ENCODE measurements at places on chromosomes 11 and 22. TPM values are rescaled to one million over a fixed set of nuclear protein-coding genes. Genes with fewer than 3 reads are reported as not detected.

Gene CCDC83
- 12.5 TPM for total RNA-seq

Gene CARD18
- total RNA-seq = not detected

- DNase-seq = no peak
These were observed 299.8 kb upstream of the CNTN5 start for GRCh38 chr11:98720951-98721350.

- peak; percentile 52 for DNase-seq
These were observed 34.1 kb downstream of the LIF start for GRCh38 chr22:30212363-30212995.

DNA sequence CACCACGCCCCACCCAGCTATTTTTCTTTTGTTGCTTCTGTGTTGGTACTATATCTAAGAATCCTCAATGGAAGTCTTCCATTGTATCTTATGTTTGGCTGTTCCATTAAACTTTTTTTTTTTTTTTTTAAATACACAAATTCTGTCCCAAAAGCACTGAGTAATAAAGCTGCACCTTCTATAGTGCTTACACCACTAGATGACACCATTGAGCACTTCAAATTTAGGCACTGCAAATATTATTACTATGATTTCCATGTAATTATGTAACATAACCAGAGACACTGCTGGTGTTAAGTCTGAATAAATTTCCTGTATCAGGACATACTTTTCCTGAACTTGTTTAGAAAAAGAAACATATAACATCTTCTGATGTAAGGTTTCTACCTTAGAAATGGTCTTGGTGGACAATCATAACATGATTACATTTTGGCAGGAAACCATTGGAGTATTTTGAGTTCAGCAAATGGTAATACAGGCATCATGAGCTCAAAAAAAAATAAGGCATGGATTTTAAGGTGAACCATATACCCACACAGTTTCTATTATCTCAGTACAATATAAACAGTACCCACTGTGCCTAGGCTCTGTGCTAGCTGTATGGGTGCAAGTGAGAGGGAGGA, 110.5 kb downstream of the ATG16L2 start:
- no peak for DNase-seq

DNA sequence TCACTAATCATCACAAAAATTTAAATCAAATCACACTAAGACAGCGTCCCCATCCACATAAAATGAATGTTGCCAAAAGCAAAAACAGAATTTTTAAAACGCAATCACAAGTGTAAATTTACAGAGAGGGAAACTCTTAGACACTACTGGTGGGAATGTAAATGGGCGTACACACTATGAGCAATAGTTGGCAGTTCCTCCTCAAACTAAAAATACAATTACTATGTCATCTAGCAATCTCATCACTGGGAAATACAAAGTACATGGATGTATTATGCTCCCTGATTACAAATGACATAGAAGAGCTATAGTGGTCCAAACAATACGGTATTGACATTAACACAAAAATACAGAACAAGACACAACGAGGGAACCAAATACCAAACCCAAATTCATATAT, 8.7 kb upstream of the RGL4 start:
- no peak for DNase-seq

DNA sequence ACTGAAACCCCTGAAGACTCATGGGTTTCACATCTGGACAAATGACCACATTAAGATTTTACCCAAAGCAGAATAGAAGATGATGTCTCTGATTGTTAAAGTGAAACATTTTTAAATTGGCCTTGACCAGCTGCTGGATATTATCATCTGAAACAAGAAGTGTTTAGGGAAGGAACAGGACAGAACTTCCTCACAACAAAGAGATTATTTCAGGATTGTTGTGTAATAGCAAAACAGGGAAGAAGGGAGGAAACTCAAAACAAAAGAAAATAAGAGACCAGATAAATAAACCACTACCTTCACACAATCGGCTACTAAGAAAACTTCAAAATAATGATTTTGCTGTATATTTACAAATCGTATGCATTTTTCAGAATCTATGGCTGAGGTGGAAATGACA, 319.2 kb upstream of the API5 start:
- DNase-seq = no peak

GRCh38 chr11:45219411-45219810, 66.7 kb downstream of the SYT13 start:
- no peak for DNase-seq

Gene SCN3B
- 3.5 TPM for total RNA-seq

Gene PGA5
- total RNA-seq = not detected

- DNase-seq = no peak
These were observed 17.5 kb downstream of the MUC2 start for GRCh38 chr11:1092145-1092670.

- no peak for DNase-seq
These were observed 32.8 kb upstream of the SLC22A12 start for GRCh38 chr11:64558065-64558745.

Gene LMNTD2
- 19.2 TPM for total RNA-seq

DNA sequence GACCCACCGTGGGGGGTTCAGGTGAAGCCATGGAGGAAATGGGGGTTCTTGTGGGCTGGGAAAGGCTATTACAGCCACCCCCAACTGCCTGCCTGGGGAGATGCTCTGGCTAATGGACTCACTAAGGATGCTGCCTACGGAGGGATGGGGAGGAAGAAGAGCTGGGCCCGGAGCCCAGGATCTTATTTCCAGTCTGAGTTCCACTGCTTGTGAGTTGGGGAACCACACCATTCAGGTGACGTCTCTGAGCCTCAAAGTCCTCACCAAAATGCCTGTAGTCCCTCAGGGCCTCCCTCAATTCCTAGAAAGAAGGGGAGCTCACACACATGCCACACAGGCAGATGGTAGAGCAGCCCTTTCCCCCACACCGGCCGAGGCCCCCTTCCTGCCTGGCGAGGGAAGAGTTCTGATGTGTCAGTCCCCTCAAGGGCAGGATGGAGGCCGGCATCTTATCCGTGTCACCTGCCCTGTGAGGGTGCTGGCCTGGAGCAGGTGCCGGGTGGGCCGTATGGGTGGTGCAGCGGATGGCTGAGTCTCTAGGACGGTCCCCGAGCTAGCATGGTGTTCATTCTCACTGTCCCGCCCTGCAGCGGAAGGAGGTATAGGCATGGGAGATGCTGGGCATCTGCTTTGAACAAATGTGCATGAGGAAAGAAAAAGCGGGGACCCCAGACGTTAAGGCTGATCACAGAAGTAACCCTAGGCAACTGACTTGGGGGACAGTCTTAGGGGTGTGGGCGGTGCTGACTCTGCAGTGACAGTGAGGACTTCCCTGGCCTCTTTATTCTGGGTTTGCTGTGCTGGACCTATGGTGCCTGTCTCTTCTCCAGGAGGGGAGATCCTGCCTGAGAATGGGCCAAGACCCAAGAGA, 15.7 kb downstream of the MRGPRF start:
- no peak for DNase-seq

Gene OR52E4
- not detected for total RNA-seq

Gene CD248
- 7.3 TPM for total RNA-seq

- no peak for DNase-seq
These were observed 426.1 kb upstream of the CADM1 start for GRCh38 chr11:115930291-115930690.

Gene KRTAP5-10
- not detected for total RNA-seq

DNA sequence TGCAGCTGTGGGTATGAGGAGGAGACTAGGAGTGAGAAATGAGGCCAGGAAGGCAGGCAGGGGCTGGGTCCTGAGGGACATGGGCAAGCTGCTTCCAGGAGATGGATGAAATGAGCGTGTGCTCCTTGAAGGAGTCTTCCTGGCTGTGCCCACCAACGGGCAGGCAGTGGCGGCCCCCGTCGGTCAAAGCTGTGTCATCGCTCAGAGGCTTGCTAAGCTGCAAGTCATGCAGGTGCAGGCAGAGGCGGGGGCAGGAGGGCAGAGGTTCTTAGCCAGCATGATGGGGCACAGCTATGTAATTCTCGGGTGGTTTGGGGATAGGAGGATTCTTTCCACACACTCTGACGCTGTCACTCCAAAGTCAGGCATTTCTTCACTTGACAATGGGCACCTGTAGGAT, 12.5 kb upstream of the PEX26 start:
- DNase-seq = no peak

DNA sequence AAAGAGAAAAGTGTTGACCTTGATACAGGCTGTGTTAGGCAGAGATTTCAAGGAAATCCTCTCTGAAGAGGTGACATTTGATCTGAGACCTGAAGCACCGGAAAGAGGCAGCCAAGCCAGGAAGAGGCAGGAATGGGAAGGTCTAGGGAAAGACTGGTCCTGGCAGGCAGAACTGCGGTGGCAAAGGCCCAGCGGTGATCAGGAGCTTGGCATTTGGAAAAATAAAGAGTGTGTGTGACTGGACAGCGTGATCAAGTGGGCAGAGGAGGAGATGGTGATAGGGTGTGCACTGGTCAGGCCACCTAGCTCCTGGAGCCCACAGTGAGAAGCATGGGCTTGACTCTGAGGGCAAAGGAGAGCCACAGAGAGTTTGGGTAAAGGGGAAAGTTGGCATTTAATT, 27.2 kb upstream of the GAB4 start:
- DNase-seq = peak; percentile 48

DNA sequence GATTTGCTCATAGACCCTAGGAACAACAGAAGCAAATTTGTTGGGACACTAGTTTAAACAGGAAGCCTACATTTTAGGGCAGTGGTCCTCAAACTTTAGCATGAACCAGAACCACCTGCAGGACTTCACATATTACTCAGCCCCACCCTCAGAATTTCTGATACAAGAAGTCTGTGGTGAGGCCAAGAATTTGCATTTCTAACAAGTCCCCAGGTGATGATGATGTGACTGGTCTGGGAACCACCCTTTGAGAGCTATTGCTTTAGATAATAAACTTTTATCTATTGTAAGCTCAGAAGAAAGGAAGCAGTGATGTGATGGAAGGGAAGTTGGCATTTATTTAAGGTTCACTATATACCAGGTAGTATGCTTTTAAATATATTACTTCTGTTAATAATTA, 194.0 kb downstream of the FAM181B start:
- no peak for DNase-seq

GRCh38 chr11:121448431-121448941, 3.6 kb upstream of the SORL1 start:
- DNase-seq = no peak

GRCh38 chr11:9304178-9304577, 10.2 kb downstream of the TMEM41B start:
- no peak for DNase-seq

Gene C22orf31
- 1.4 TPM for total RNA-seq

DNA sequence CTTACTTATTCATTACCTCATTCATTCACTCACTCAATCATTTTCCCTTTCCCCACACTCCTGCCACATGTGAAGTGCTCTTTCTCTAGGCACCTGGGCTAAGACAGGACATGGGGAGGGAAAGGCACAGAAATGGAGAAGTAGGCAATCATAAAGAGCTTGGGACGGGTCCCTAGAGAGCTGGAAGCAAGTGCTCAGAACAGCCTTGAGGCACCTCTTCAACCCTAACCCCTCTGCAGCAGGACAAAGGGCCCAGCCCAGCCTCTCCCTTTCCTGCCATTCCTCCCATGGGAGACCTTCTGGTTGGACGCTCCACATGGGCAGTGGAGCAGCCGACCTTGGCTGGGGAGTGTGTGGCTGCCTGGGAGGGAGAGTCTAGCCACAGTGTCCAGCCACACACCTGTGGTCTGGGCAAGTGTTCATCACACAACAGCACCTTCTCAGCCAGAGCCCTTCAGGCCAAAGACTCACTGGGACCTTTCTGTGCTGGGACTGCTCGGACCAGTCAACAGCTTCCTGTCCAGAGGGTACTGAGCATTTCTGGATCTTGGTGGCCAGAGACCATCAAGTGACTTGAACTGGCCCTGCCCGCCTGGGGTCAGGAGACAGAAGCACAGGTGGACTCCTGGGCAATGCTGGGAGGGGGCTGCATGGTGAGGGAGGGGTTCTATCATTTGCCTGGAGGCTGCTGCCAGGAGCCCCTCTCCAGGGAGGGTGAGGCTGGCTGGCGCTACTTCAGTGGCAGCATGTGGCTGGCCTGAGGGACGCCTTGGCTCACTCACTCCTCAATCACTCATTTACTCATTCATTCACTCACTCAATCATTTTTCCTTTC, 1.0 kb upstream of the MUC5AC start:
- no peak for DNase-seq

Gene OR8D1
- not detected for total RNA-seq

GRCh38 chr11:105738986-105739795, 129.3 kb downstream of the GRIA4 start:
- DNase-seq = no peak

GRCh38 chr11:22472306-22472705, 134.1 kb downstream of the SLC17A6 start:
- no peak for DNase-seq

Gene RAC2
- 9.7 TPM for total RNA-seq

GRCh38 chr11:111402411-111402810, 23.3 kb upstream of the POU2AF1 start:
- peak; percentile 73 for DNase-seq

GRCh38 chr11:66882561-66883015, 25.7 kb downstream of the LRFN4 start:
- peak; percentile 61 for DNase-seq

- DNase-seq = no peak
These were observed 132.5 kb downstream of the MPPED1 start for GRCh38 chr22:43544289-43544673.

Gene NXPE1
- 0.09 TPM for total RNA-seq

DNA sequence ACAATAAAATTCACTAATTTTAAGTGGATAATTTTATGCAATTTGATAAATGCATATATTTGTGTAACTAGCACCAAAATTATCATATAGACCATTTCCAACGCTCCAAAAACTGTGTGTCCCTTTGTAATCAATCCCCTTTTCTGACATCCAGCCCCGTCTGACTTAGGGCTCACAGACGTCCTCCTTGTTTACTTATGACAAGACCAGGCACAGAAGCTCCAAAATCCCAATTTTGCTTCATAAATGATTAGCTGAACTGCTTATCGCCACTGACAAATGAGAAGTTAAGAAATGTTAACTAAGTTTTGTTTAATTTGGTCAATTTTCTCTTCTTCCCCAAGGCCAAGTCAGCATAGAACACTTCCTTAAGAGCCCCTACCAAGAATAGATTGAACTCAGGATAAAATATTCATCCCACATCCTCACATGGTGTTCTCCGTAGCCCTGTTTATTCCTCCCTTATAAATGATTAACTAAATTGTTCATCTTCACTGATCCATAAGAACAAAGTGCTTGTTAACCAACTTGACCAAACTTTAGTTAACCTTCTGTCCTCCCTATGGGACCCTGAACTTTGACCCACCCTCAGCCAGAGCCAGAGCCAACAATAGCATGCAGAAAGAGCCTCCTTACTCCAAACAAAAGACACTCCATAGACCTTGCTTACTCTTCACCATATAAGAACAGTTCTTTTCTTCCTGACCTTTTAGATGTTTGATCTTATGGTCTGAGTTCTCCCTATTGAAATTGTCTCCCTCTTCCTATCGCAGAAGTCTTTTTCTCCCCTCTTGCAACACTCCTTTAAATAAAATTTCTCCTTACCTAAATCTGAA, 30.8 kb upstream of the GLYAT start:
- DNase-seq = no peak

Gene PDHX
- total RNA-seq = 29.1 TPM
